ENCODE measurements at places on chromosomes 13 and 19. TPM values are rescaled to one million over a fixed set of nuclear protein-coding genes. Genes with fewer than 3 reads are reported as not detected.

Gene GARIN5A
- not detected for total RNA-seq

Gene EDDM13
- total RNA-seq = 1.1 TPM

Gene ZNF880
- total RNA-seq = 16.1 TPM

Gene CALR3
- not detected for total RNA-seq

Gene PLPPR2
- 1.3 TPM for total RNA-seq

Gene XRCC1
- total RNA-seq = 42.6 TPM

GRCh38 chr13:82803341-82803740 lies 1078.9 kb downstream of the SLITRK1 start:
- no peaks in the 10 kb centered on the region for H3K4me1 ChIP-seq
- no peak for DNase-seq
- H3K27ac ChIP-seq = no peak overlapping the region
- no peaks in the 10 kb centered on the region for H3K36me3 ChIP-seq

DNA sequence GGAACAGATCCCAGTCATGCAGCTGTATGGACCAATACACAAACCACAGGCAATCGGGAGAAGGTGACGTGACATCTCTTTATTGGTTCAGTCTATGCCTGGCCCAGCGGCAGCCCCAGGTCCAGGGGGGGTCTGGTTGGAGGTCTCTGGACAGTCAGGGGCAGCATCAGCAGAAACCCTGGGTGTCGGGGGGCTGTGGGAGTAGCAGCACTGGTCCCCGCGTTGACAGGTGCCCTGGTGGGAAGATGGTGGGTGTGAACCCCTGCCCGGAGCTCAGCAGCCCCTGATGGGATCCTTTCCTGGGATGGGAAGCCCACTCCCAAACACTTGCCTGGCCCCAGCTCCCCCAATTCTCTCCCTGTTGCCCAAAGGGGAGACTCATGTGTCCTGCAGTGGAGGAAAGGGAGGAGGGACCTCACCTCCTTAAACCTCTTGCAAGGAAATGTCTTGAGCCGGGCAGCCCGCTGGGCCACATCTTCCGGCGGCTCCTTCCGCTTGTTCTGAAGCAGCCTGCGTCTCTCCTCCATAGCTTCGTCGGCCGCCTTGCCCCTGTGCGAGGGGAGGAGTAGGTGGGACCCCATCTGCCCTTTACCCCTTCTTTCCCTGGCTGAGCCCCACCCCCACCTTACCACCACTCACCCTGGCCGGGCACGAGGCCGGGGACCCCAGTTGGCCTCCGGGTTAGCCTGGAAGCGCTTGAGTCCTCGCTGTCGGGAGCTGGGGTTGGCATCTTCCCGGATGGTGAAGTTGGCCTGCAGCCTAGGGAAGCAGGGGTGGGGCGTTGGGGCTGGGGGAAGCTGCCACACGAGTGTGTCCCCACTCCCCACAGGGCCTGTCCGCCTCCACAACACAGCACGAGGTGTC lies 2.4 kb upstream of the LYL1 start:
- peaks cover 5% of the 10 kb centered on the region for H3K36me3 ChIP-seq
- H3K4me3 ChIP-seq = peak overlapping the region; percentile 82
- H3K27me3 ChIP-seq = peaks cover 6% of the 10 kb centered on the region

DNA sequence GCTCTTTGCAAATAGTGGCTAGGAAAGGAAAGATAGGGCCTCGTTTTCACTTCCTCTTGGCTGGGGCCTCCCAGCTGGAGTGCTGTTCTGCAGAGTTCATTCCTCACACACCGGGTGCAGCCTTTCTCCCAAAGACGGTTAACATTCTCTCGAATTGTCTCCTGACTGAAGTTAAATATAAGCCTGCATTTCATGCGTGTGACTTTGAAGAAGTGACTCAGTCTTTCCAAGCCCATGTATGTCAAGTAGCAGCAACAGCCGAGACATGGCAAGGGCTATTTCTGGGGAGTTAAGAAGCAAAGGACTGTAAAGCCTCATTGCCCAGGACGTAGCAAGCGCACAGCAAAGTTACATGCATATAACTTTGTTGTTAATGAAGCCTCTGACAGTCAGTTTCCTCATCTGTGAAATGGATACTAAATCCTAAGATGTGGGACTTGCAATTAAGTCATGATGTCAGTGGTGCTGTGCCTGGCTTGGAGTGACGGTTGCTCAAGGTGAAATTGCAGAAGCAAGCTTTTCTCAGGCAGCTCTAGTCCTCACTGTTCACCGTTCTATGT lies 502.4 kb downstream of the MYO16 start:
- no peak for DNase-seq
- no peaks in the 10 kb centered on the region for H3K4me1 ChIP-seq
- H3K27ac ChIP-seq = no peak overlapping the region
- H3K4me3 ChIP-seq = no peak overlapping the region

DNA sequence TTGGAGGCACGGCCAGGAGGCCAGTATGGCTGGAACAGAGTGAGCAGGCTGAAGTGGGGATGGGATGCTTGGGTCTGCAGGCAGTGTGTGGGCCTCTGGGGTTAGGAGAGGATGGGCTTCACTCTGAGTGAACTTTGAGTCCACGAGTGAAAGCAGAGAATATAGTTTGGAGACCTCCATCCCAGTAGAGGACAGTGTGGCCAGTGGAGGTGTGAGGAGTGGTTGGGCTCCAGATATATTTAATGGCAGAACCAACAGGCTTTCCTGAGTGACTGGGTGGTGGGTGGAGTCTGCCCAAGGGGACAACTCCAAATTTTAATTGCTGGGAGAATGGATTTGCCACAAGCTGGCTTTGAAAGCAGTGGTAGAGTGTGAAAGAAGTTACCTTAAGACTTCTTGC lies 27.3 kb downstream of the GATAD2A start:
- H3K27me3 ChIP-seq = no peaks in the 10 kb centered on the region
- H3K36me3 ChIP-seq = peaks cover 11% of the 10 kb centered on the region
- H3K27ac ChIP-seq = peak overlapping the region; percentile 1
- DNase-seq = no peak

GRCh38 chr13:25873242-25873612 lies 178.6 kb downstream of the SHISA2 start:
- no peak overlapping the region for H3K4me3 ChIP-seq
- H3K27ac ChIP-seq = no peak overlapping the region
- H3K36me3 ChIP-seq = peaks cover 18% of the 10 kb centered on the region
- H3K27me3 ChIP-seq = no peaks in the 10 kb centered on the region
- H3K4me1 ChIP-seq = peaks cover 68% of the 10 kb centered on the region
- DNase-seq = no peak

DNA sequence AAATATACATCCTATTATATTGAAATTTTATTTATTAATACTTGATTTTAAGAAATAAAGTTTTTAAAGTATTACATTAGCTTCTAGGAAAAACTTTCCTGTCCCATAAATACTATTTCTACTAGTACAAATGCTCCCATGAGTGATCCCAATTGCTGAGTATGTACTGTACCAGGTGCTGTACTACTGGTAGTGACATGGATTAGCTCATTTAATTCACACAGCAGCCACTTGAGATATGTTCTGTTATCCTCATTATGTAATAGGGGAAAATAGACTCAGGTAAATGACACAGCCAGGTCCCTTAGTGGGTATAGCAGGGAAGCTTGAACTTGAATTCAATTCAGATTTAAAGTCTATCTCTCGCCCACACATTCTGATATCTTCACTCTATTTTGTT lies 363.1 kb downstream of the FGF14 start:
- H3K27ac ChIP-seq = no peak overlapping the region
- no peaks in the 10 kb centered on the region for H3K36me3 ChIP-seq
- H3K27me3 ChIP-seq = no peaks in the 10 kb centered on the region
- DNase-seq = no peak
- no peaks in the 10 kb centered on the region for H3K4me1 ChIP-seq

DNA sequence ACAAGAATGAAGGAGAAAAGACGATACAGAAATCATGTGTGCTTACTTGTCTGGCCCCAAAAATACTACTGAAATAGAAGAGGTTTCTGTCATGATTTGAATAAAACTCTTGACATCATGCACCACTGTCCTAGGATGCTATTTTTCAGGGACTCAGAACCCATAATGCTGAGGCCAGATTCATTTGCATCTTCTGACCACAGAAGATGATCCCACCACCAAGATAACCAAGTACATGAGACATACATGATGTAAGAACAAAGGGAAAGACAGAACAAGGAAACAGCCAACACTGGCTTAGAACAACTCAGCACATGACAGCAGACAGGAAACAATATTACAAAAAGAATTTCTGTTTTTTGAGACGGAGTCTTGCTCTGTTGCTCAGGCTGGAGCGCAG lies 2.5 kb downstream of the ZNF552 start:
- no peaks in the 10 kb centered on the region for H3K27me3 ChIP-seq
- peak overlapping the region; percentile 65 for H3K27ac ChIP-seq
- H3K36me3 ChIP-seq = peaks cover 53% of the 10 kb centered on the region
- no peak overlapping the region for H3K4me3 ChIP-seq
- no peak for DNase-seq

GRCh38 chr19:58252102-58252685 lies 23.5 kb downstream of the ZNF544 start:
- H3K4me1 ChIP-seq = no peaks in the 10 kb centered on the region
- H3K27me3 ChIP-seq = no peaks in the 10 kb centered on the region
- no peak for DNase-seq
- H3K27ac ChIP-seq = no peak overlapping the region
- H3K36me3 ChIP-seq = peaks cover 99% of the 10 kb centered on the region
